ENCODE measurements at places on chromosomes 5 and 9. TPM values are rescaled to one million over a fixed set of nuclear protein-coding genes. Genes with fewer than 3 reads are reported as not detected.

The NR2F1-AS1 gene
- total RNA-seq = 8.1 TPM

The KIF20A gene
- 129 TPM for total RNA-seq

DNA sequence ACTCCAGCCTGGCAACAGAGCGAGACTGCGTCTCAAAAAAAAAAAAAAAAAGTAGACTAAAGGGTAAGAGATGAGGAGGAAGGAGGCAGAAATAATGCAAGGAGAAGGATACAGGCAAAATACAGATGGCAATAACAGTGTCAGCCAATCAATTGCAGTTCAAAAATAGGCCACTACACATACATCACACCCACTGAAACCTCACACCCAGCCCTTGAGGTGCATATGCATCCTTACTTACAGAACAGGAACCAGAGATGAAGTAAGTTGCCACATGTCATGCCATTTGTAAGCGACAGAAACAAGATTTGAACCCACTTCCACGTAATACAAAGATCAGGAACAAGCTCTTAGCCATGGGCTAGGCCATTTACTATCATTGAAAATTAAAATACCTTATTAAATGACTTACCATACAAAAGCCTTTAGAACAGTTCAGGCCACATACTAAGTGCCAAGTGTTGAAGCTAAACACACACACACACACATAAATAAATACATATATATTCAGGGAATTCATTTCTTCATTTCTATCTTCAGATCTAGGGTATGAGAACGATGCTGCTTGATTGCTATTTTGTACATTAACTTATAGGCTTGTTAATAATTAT, 98.4 kb downstream of the FNBP1 start:
- DNase-seq = no peak

The PCDHGA11 gene
- total RNA-seq = not detected

- DNase-seq = no peak
These were observed 24.5 kb upstream of the EXOC3 start for GRCh38 chr5:418162-419121.

- DNase-seq = peak; percentile 71
These were observed 57.8 kb downstream of the TMC1 start for GRCh38 chr9:72579190-72579589.

Data from MG63 (cell line).